ENCODE measurements at places on chromosomes 1 and 21.

DNA sequence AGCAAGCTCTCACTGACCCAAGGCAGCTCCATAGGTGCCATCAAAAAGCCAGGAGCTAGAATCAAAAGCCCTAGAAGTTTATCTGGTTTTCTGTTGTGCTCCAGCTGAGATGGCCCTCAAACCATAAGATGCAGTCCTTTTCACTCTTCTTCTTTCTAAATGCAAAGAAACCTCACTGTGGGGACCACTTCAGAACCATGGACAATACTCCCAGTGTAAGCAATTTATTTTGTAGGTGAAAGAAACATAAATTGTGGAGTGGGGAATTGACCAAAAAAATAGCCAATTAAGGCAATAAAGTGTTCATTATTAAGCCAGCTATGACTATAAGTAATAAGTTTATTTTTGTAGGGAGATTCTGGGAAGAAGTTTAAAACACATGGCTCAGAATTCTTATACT, 1399.9 kb downstream of the PLA2G4A start:
- DNase-seq: no peak

DNA sequence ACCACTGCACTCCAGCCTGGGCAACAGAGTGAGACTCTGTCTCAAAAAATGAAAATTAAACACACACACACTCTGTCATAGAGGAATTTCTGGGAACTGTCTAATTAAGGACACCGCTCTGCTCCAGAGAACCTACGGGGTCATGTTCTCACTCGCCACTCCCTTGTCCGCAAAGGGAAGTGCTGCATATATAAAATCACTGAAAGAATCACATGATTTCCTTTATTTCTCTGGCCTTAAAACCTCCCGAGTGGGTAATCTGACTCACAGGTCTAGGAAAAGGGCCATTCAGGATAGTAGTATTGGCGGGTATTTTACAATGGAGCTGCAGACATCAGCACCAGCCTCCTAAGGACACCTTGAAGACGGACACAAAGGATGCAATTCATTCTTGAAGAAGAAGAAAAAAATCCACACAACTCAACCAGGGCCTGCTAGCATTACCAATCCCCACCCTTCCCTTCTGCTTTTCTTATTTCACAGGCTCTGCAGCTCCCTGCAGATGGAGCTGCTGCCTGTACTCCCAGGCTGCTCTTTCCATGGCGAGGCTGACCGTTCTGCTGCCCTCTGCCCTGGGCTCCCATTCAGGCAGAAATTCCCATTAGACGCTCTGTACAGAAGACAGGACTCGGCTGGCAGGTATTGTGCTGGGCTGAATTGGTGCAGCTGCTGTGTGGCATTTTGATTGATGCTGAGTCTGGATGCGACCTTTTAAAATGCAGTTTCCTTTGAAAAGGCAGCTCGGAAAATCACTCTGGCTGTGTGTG, 53.3 kb upstream of the FAM89A start:
- DNase-seq: peak; percentile 66

DNA sequence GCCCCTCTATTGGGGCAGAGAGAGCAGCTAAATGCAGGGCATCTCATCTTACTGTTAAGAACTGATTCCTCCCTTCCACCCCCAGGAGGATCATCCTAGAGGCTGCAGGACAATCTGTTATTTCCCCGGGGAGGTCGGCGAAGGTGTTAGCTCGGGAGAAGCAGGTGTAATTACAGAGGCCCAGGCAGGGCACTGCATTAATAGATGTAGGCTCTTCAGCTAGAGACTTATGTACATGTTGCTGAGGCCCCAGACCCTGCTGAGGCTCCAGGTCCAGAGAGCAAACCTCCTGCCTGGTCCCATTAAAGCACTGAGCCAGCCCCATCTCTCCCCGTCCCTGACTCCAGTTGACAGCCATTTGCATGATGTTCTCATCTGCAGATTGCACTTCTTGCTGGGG, 320.3 kb upstream of the VAMP3 start:
- no peak for DNase-seq

DNA sequence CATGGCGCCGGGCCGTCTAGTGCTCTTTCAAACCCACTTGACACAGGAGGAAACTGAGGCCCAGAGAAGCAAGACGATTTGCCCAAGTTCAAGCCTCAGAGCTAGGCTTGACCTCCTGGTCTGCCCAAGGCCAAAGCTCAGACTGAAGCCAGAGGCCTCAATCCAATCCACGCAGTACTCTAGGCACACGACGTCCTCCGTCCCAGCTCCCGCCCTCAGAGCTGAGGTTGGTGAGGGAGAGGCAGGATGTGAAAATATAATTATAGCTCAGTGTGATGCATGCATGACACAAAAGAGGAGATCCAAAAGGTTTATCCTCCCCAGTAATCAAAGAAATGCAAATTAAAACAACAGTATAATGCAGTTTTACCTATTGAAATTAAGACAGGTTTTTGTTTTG, 15.5 kb upstream of the ADGRB2 start:
- no peak for DNase-seq

GRCh38 chr1:150309758-150310508, 11.4 kb upstream of the PRPF3 start:
- DNase-seq: no peak

DNA sequence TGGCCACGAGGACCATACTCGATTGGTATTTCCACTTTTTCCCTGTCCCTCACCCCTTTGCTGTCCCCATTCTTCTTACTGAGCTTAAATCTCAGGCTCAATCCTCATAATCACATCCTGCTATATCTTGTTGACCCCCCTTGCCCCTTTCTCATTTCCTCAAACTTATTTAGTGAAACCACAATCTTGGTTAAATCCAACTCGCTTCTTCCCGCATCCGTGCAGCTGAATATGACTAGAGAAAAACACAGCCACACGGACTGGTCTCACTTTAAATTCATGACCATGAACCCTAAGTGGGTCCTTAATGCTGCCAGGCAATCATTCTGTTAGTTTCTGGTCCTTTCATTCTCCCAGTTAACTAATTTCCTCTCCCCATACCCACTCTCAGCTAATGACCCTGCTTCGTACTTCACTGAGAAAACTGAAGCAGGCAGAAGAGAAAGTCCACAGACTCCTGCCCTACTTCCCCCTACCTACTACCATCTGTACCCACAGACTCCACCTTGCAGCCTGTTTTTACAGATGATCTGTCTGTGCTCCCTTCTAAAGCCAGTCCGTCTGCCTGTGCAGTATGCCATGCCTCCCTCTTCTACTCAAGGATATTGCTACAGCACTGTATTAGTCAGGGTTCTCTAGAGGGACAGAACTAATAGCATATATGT, 96.8 kb upstream of the LMO4 start:
- no peak for DNase-seq

DNA sequence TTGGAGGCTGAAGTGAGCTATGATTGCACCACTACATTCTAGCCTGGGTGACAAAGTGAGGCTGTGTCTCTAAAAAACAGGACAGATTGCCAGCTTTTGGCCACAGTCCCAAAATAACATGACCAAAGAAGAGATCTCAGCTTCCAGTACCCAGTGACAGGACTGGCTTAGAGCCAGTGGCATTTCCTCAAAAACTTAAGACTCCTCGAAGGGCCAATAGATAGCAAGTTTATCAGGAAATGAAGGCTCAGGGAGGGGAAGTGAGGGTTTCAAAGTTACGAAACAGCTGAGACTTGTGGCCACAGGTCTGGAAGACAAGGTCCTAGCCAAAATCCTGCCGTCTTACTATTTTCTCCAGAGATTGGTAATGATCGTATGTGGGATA, 6.3 kb upstream of the TMEM39B start:
- DNase-seq: no peak

Data from neuronal stem cell (in vitro differentiated cells).